Stimulated activated CD4-positive, alpha-beta T cell treated with anti-CD3 and anti-CD28 coated beads, TNF-alpha, amount 100 ng/mL, for 48 hours (primary cell): ENCODE measurements at places on chromosomes 2 and 18.

DNA sequence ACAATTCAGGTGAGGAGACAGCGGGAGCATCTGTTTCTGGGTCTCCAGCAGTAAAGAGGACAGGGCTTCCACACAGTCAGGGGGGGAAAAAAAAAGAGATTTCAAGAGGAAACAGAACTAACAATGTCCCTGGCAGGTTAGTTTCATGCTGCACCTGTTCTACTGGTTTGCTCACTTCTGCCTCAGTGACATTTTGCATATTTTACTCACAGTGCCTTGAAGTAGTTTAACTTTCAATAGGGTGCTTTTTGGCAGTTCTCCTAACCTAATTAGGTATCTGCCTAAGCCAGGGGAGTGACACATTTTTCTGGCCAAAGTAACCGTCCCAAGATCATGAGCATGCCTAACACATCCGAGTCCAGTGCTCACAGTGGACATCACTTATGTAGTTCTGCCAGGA, 109.0 kb upstream of the ALK start:
- DNase-seq = no peak

DNA sequence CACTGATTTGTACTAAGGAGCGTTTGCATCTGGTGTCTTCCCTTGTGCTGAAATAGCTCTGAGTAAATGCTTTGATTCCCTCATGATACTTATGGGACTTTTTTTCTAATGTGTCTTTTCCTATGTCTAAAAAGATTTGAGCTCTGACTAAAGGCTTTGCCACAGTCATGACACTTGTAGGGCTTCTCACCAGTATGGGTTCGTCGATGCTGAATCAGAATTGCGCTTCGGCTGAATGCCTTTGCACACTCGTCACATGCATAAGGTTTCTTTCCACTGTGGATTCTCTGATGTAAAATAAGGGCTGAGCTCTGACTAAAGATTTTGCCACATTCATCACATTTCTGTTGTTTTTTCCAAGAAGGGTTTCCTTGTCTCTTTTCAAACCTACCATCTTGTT, 8.0 kb downstream of the ZNF396 start:
- no peak for DNase-seq

GRCh38 chr2:45664635-45665261, 13.3 kb downstream of the PRKCE start:
- no peak for DNase-seq

- no peak for DNase-seq
These were observed 48.7 kb downstream of the WDPCP start for GRCh38 chr2:63539416-63540162.

DNA sequence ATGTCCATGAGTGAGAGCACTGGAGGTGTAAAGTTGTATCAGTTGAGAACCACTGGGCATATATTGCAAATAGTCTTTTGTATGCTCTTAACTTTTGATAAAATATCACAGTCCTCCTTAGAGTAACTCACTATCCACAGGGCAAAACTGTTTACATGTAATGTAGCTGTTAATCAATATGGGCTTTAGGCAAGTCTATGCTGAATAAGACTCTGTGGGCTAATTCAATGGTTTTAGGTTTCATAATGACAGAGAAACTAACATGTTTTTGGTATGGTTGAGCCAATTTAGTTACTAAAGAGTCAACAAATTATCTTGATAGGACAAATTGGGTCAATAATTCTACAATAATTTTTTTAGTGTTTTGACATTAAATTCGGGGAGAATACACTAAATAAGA, 1134.9 kb upstream of the FAM98A start:
- no peak for DNase-seq

DNA sequence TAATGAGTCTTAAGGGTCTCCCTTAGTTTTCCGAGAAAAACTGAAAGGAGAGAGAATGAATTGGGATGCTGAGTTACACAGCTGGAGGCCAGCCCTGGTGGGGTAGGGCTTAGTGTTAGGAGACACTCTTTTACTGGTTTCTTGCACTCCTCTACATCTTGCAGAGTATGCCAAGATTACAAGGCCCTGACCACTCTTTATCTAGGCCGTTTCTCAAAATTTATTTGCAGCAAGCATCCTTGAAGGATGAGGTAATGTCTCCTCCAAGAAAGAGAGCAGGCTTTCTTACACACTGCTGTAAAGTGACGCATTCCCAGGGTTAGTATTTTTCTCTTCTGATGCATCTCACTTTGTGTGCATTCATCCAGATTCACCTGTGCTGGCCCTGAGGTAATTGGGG, 166.2 kb downstream of the TDRD15 start:
- DNase-seq = no peak

- DNase-seq = no peak
These were observed 9.1 kb downstream of the B3GNT2 start for GRCh38 chr2:62204998-62205496.

DNA sequence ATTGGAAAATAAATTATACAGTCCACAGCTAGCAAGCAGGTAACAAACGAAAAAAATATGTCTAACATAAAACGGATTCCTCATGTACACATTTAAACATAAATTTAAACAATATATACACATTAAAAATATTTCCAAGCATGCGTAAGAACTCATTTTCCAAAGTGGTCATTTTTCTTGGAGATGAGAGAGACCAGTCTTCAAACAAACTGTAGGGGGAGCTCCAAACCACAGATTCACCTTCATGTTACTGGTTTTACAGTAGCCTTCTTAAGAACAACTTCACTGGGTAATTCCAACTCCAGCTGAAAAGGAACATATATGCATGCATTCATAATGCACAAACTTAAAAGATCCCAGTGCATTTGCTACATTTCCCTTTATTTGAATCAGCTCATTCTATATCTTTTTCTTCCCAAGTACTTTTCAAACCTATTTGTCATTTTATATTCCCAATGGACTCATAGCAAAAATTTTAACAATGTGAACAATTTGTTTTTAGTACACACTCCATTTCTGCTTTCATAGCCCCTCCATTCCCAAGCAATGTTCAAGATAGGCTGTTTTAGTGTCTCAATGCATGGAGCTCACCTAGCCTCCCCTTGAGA, 4.7 kb upstream of the STAMBP start:
- no peak for DNase-seq

DNA sequence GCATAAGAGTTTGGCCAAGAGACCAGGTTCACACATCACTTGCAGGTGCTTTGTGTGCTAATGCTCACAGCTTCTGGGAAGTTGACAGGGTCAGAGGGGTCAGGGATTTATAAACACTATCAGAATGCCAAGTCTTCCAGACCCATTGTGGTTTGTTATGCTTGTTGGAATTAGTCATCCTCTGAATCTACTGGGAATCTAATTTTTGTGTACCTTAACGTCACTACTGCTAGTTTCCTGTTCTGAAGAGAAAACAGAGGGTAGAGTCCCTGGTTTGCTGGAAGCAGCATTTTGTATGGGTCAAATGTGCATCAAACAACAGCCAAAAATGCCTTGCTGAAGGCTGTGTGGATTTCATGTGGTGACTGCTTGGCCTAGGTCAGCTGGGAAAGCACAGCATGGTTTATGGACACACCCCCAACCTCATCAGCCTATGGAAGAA, 33.3 kb downstream of the ANTXR1 start:
- DNase-seq = no peak

DNA sequence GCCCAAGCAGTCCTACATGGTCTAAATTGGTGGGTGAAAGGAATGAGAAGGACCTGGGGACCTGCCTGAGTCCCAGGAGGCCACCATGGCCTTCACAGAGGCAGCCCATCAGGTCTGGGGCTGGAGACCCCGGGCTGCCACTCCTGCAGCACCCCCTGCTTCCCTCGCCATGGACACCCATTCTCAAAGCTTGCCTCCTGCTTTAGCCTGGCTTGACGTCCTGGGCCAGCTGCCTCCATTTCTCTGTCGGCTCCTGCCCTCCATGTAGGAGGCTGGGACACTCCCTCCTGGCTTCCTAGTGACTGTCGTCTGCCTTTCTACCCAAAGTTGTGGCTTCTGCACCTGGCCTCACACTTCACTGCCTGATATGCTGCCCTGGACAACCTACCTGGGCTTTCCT, 198.6 kb downstream of the FAM210A start:
- no peak for DNase-seq

- DNase-seq = no peak
These were observed 155.8 kb downstream of the COL6A3 start for GRCh38 chr2:237258116-237258515.

DNA sequence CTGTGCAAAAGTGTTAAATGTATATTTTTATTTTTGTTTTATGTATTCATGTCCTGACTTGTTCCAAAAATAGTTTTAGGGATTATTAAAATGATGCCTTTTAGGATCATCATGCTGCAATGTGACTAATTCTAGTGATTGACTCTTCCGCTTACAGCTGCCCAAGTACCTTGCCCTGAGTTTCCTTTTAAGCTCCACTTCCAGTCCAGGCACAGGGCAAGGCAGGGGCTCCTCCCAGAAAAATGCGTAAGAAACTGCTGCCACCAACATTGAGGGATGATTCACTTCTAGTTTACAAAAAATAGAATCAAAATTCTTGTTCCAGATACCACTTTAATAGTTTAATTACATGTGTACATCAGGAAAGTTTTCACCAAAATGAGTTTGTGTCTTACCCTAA, 116.4 kb downstream of the IRS1 start:
- DNase-seq = no peak

DNA sequence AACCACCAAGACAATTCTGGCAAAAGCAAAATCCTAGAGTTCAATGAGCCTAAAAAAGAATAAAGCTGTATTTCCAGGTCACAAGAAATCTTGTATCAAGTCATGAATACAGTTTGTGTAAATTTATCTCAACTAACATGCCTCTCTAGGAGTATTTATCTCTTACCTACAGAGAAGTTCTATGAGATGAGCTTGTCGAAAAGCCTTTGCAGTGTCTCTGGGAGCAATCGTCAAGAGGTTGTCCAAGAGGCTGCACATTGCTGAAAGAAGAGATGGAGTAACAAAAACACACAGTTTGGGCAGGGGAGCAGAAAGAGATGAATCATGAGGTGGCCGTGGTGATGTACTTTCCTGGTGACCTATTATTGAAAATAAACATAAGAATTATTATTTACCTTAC, 112.0 kb upstream of the CD226 start:
- DNase-seq = no peak

- DNase-seq = no peak
These were observed 1109.7 kb downstream of the SOCS6 start for GRCh38 chr18:71398531-71398930.

DNA sequence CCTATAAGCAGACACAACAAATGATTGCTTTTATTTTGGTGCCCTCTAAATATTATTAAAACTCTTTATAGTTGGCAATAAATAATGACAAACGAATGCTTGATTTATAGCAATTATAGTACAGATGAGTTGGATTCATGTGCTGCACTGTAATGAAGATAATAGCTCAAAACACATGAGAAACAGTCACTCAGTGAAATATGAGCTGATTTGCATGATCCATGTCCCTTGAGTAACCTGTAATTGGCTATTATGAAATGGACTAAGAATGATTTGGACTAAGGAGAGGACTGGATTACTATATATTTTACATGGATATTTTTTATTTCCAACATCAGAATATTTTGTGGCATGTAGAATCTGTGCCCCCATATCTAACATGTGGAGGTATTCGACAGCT, 365.6 kb upstream of the UBE2E3 start:
- DNase-seq = no peak

- no peak for DNase-seq
These were observed 888 bp downstream of the VAMP5 start for GRCh38 chr2:85584857-85585780.

- DNase-seq = no peak
These were observed 42.7 kb downstream of the COLEC12 start for GRCh38 chr18:457521-458412.

DNA sequence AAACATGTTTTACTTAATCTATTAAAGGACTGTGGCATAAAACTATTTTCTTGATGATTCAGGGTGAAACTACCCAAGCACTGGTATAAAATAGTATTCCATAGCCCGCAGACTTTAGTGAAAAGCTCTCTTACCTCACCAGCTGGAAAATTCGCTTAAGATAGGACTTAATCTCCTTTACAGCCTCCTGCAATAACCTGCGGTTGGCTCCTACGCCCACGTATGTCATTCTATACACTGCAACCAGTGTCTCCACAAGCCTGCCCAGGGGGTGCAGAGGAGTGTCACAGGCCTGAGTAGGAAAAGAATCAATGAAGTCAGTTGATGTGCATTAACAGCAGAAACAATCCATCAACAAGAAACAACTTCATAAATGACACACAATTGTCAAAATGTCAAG, 11.3 kb upstream of the MPP4 start:
- no peak for DNase-seq

DNA sequence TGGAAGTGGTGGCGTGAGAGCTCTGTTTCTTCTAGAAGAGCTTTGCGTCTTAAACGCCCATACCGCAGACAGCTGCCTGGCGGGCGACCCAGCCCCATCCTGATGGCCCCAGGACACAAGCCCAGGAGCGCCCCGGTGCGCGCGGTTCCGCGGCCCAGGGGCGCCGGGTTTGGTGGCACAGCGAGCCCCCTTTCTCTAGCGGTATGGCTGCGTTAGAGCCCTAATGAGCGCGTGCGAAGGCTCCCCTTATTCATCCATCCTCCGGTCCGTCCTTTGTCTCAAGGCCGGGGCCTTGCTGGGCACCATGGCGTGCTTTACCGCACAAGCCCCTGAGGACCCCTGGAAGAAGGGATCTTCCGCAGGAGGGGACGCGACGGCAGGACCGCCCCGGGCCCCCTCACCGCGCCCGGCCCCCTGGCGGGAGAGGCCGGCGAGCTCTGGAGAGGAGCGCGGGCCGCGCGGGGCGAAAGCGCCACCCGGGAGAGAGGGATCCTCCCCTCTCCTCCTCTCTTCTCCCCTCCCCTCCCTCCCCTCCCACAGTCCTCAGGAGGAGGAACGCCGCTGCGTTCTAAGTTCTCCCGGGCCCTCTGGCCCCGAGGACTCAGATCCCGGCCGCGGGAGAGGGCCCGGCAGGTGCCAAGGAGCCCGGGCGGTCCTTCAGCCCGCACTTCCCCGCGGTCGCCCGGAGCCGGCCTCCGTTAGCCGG, 626 bp upstream of the SLC1A4 start:
- DNase-seq = peak; percentile 46

DNA sequence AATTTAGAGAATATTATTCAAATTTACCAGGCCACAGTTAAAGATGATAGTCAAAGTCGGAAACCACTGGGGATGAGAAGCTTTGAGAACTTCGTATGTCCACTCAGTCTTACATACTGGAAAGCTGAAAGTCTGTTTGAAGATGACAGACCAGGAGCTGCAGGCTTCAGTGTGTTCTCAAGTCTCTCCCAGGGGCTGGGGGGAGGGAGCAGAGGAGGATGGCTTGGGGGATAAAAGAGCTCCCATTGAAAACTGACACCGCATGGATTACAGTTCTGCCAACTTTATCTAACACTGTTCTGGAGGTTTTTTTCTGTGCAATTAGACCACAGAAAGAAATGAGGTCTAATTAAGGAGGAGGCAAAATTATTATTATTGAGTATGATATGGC, 170.5 kb upstream of the ALKAL2 start:
- no peak for DNase-seq

- DNase-seq = no peak
These were observed 315.2 kb downstream of the TDRD15 start for GRCh38 chr2:21438949-21439348.

- no peak for DNase-seq
These were observed 69.9 kb upstream of the ST3GAL5 start for GRCh38 chr2:85958731-85959130.

DNA sequence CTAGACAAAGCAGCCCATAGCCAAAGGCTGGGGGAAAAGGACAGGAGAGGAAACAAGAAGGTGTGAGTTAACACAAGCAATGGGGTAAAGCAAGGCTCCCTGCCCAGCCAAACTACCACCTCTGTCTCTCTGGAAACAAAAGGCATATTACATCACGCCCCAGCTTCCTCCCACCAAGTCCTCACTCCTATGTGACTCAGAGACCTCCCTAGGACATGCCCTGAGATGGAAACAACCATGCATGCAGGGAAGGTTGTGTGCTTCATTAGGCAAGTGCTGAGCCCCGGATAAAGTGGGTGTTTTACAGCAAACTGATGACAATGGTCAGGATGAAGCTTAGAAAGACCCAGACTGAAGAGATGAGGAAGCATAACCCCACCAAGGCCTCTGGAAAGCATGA, 9.0 kb upstream of the ATRAID start:
- DNase-seq = no peak
